Heart right ventricle (tissue), 16 donors: ENCODE measurements at places on chromosomes 2 and 18.

- DNase-seq: no peak
- H3K27me3 ChIP-seq: no peaks in the 10 kb centered on the region
- H3K36me3 ChIP-seq: no peaks in the 10 kb centered on the region
Observed at GRCh38 chr18:24894880-24895279, 434.4 kb downstream of the HRH4 start.

GRCh38 chr2:197327472-197328098, 17.0 kb upstream of the ANKRD44 start:
- H3K4me3 ChIP-seq: no peak overlapping the region
- no peaks in the 10 kb centered on the region for H3K4me1 ChIP-seq
- H3K36me3 ChIP-seq: no peaks in the 10 kb centered on the region
- DNase-seq: no peak
- no peak overlapping the region for H3K27ac ChIP-seq
- H3K27me3 ChIP-seq: peaks cover 5% of the 10 kb centered on the region

DNA sequence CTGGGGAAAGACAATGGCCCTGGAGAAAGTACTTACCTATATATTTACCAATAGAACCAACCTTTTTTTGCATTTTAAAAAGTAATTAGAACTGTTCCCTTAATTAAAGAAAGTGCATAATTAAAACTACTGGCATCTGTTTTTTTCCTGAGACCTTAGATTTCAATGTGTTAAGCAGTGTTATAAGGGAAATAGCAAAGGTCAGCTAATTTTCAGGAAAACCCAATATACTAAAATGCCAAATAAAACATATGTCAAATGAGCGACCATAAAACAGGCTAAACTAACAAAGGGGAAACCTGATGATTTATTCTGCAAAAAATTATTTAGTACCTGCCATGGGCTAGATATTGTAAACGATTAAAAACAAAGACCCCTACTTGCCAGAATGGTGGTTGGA, 223.9 kb upstream of the SESTD1 start:
- H3K27ac ChIP-seq: no peak overlapping the region
- H3K27me3 ChIP-seq: no peaks in the 10 kb centered on the region
- no peak for DNase-seq
- H3K4me3 ChIP-seq: no peak overlapping the region
- H3K36me3 ChIP-seq: no peaks in the 10 kb centered on the region

DNA sequence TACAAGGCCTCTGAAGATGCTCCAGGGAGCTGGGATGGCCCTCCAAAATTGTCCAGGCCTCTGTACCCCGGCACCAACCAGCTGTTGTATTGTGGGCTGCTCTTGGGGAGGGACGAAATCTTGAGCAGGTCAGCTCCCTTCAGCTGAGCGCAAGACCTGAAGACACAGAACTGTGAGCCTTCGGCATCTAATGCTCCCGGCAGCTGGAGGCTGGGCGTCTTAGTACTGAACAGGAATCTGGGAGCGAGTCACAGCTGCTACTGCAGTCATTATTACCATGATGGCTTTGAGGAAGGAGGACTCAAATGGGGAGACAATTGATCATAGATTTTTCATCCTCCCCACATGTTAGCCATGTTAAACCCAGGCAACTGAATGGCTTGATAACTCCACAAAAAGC, 83.0 kb upstream of the LTBP1 start:
- no peak overlapping the region for H3K4me3 ChIP-seq
- H3K36me3 ChIP-seq: no peaks in the 10 kb centered on the region
- peaks cover 6% of the 10 kb centered on the region for H3K4me1 ChIP-seq

- H3K4me3 ChIP-seq: no peak overlapping the region
- H3K27ac ChIP-seq: no peak overlapping the region
- H3K27me3 ChIP-seq: no peaks in the 10 kb centered on the region
- DNase-seq: no peak
Observed at GRCh38 chr2:156896294-156896693, 361.2 kb upstream of the GALNT5 start.

DNA sequence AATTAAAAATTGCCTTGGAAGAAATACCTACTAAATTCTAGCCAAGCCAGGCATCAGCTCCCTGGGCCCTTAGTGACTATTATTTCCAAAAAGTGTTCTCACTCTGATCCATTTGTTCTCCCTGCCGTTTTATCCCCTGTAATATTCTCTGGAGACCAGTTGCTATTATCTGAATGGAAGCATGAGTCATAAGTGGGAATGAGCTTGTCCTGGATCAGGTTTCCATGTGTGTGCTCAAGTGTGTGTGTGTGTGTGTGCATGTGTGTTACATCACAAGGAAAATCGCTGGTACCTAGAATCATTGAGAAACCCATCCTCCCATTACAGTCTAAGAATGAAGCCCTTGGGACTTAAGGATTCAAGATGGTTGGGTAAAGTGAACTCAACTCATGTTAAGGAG, 130.3 kb upstream of the CXCR4 start:
- peaks cover 38% of the 10 kb centered on the region for H3K4me1 ChIP-seq
- H3K27me3 ChIP-seq: no peaks in the 10 kb centered on the region
- H3K27ac ChIP-seq: no peak overlapping the region
- no peak for DNase-seq
- no peak overlapping the region for H3K4me3 ChIP-seq
- no peaks in the 10 kb centered on the region for H3K36me3 ChIP-seq

GRCh38 chr2:187453078-187453641, 5.1 kb upstream of the CALCRL start:
- H3K4me1 ChIP-seq: no peaks in the 10 kb centered on the region
- no peaks in the 10 kb centered on the region for H3K36me3 ChIP-seq
- DNase-seq: no peak
- H3K4me3 ChIP-seq: no peak overlapping the region
- H3K27ac ChIP-seq: no peak overlapping the region

DNA sequence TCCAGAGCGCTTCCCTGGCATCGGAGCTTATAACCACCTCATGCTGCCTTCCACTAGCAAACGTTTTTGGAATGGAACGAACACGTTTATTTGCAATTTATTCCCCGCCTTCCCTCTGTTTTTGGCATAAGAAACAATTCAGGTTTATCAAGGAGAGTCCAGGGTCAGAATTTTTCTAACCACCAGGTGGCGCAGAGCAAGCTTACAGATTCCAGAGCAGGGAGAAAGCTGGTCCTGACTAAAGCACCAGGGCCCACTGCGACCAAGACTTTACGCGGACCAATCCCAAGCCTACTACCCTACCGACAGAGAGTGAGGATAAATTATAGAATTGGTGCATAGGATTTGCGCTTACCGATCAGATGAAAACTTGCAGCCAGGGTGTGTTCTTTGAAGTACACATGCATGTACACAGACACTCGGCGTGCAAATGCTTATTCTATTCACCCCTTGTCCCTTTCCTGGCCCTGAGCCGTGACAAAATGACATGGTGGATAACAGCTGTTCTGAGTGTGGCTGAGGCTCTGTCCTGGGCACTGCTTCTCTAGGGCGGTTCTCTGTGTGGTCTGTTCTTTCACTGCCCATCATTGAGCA, 34.7 kb downstream of the NAPG start:
- no peak overlapping the region for H3K27ac ChIP-seq
- no peaks in the 10 kb centered on the region for H3K27me3 ChIP-seq
- H3K4me1 ChIP-seq: peaks cover 13% of the 10 kb centered on the region
- peaks cover 33% of the 10 kb centered on the region for H3K36me3 ChIP-seq
